ENCODE measurements at places on chromosomes 2 and 18.

- DNase-seq = no peak
These were observed 40.1 kb downstream of the GTF3C3 start for GRCh38 chr2:196759378-196759706.

GRCh38 chr2:136116813-136117390 is 1.0 kb downstream of the CXCR4 start:
- peak; percentile 62 for DNase-seq

GRCh38 chr2:240927390-240927781 is 21.2 kb downstream of the CROCC2 start:
- no peak for DNase-seq

GRCh38 chr2:241561832-241562231 is 3.3 kb downstream of the BOK start:
- DNase-seq = no peak

- no peak for DNase-seq
These were observed 43.6 kb upstream of the OTOS start for GRCh38 chr2:240183875-240184590.

DNA sequence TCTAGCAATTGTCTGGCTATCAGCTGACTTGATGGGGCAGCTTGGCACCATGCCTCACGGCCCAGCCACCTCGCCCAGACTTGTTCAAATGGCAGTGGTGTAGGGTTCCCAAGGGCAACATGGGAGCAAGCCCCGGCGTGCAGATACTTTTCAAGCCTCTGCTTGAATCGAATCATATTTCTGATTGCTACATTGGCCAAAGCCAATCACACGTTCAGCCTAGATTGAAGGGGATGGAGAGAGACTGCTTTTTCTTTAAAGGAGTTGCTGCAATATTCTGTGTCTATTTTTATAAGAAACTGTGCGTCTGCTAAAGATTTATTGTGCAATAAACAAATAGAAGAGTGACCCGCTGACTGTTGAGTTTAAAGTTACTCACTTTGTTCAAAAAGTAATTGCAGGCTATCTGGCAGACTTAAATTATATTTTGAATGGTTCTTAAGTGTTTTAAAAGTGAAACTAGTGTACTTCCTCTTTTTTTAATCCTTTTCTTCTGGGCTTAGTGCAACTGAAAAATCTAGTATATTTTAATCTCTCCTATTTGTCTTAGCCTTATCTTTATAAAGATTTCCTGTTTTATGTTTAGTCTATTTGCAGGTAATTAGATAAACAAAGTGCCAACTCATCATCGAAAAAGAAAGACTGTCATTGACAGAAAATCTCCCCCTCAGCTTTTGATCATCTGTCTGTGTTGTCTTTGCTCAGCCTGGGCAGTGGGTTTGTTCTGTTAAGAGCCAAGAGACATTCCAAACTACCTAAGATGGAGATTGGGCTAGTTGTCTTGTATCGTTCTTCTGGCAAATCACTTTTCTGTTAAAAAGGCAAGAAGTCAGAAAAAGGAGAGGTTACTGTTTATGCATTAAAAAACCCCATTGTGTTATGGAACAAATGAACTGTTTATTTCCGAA is 156.1 kb downstream of the TPGS2 start:
- DNase-seq = no peak

DNA sequence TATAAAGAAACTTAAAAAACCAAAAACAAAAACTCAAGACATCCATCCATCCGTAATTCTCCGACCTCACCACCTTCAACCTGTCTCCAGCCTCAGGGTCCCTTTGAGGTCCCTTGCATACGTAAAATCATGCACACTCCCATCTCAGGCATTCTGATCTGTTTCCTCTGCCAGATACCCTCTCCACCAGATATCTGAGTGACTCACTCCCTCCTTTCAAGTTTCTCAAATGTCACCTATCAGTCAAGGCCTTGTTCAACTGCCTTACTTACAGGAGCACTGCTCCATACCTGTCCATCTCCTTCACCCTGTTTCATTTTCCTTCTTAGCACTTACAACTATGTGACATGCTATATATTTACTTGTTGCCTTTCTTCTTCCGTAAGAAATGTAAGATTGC is 369.3 kb downstream of the NBAS start:
- DNase-seq = no peak

GRCh38 chr2:24272161-24272802 is 88.1 kb downstream of the ITSN2 start:
- DNase-seq = no peak

- DNase-seq = no peak
These were observed 156.0 kb downstream of the TGIF1 start for GRCh38 chr18:3605954-3606443.

DNA sequence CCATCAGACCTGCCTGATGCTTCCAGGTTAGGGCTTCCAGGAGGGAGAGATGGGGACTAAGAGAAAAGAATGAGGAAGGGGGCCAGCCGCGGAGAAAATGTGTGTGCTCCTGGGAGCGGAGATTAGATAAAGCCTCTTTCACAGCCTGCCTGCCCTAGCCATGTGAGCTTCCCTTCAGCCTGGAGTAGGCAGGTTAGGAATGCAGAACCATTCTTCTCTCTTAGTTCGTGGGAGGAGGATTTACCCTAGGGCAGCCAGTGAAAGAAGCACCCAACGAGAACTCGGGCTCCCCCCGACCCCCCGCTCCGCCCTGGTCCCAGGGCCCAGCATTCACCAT is 36.1 kb downstream of the POMC start:
- DNase-seq = no peak

DNA sequence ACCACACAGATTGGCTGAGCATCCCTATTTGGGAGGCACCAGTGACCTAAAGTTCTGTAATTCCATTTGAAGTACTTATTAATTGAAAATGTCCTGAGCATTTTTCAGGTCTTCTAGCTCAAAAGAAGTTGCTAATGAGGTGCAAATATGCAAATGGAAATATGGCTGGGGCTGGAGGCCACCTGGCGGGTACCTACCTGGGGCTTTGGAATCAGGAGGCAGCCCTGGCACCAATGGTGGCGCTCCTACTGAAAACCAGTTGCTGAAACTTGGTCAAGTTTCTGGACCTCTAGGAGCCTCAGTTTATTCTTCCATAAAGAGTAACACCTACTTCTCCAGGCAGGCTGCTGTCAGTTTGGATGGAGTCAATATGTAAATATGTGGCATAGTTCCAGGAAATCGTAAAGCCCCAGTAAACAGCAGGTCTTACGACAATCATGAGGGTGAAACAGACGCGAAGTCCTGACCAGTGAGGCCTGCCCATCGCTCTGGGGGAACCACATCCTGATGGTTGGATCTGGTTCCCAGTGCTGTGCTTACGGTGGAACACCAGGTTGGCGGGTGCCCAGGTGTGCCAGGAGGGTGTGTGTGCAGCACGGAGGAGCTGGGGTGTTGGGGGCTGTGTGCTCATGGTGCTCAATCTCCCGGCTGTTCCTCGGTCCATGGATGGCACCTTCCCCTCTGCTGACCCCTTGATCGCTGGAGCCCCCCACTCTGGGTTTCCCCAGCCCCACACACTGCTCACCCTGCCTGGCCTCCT is 186.1 kb downstream of the TWIST2 start:
- no peak for DNase-seq

DNA sequence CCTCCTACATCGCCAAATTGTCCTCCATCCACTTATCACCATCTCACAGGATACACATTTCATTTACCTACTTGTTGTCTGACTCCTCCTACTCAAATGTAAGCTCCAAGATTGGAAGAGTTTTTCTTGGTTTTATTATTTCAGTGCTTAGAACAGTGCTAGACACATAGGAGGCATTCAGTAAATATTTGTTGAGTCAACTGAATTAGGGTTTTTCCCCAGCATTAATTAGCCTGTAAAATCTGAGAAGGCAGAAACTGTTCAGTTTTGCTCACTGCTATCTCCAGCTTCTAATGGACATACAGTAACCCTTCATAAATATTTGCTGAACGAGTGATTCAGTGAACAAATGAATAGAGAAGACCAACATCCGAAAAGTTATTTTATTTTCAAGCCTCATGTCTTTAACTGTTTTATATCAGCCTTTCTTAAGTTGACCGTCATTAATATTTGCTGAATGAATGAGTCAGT is 800 bp downstream of the TTC21B start:
- DNase-seq = no peak

Measured in activated naive CD4-positive, alpha-beta T cell (primary cell).